ENCODE measurements at places on chromosomes 11 and 22.
A peak's percentile ranks its signal among the peaks of the same experiment; 100 is the strongest.

GRCh38 chr11:227824-228379 lies 8.2 kb downstream of the SIRT3 start:
- DNase-seq: no peak

GRCh38 chr11:57480409-57481137 lies 20.2 kb downstream of the RTN4RL2 start:
- DNase-seq: peak; percentile 41

DNA sequence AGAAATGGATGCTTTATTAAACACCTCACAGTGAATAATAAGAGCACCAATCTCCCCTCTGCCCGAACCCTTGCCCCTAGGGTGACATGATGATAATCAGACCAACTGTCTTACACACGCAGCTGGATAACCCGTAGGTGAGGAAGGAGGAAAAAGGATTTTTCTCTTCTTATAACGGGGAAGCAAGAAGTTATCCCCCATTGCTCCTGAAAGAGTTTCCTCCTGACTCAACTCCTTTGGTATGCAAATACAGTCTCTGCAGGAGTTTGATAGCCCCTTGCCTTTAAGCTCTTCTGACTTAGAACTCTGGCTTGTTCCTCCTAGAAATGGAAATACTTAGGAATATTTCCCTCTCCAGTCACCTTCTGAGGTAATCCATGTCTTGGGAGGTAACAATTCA lies 455.8 kb downstream of the TMEM135 start:
- no peak for DNase-seq

GRCh38 chr22:43344520-43344787 lies 1.3 kb upstream of the SCUBE1 start:
- no peak for DNase-seq

DNA sequence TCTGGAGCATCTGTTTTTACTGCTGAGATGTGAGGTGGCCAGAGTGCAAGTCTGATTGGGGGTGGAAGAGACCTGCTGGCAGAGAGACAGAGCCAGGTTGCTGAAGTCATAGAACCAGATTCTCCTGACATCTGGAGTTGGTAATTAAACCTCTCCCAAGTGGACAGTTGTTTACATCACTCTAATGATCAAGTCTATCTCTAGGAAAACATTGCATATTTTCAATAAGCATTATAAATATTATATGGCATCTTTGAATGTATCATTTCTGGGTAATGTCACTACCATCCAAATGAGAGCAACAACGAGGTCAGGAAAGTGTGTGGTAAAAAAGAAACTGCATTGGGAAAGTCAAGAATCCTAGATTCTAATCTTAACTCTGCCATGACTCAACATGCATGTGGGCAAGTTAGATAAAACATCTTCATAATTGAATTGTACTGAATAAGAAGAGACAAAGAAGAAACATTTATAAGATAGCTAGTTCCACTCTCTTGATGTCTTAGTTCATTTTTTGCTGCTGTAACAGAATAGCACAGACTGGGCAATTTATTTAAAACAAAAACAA lies 351.2 kb upstream of the API5 start:
- no peak for DNase-seq

- DNase-seq: no peak
Measured at GRCh38 chr11:27309046-27309445, 54.0 kb downstream of the CCDC34 start.

GRCh38 chr11:118783724-118784495 lies 7.1 kb downstream of the DDX6 start:
- DNase-seq: no peak

DNA sequence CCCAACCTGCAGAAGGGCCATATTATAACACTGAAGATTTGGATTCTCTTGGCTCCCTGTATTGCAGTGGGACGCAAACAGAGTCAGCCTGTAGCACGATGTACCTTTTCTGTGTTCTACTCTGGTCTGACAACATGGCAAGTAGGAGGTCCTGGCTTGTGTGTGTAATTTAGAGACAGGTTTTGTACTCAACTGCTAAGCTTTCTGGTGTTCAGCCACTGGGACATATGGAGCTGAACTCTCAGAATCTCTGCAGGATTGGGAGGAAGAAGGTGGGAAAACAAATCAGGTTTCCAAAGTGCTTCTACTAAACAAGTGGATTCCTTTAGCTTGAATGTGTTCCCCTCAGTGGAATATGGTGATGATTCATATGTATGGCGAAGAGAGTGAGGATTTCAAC lies 192.5 kb upstream of the MTMR2 start:
- DNase-seq: no peak

- DNase-seq: no peak
Measured at GRCh38 chr11:94557421-94557820, 9.7 kb upstream of the PIWIL4 start.

GRCh38 chr11:111634981-111635705 lies 32.9 kb downstream of the SIK2 start:
- no peak for DNase-seq

DNA sequence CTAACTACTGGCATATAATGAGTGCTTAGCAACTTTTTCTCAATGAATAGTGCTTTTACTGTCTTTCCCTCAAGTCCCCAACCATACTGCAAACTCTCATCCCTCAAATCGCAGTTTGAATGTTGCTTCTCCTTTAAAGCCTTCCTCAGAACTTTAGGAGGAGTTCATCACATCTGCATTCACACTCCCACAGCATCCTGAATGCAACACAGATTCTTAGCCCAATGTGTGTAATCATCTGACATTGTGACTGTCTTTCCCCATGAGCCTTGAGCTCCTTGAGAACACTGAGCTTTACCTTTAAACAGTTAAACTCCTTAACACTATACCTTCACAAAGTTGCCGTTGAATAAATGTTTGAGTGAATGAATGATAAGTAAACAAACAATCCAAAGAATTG lies 81.7 kb upstream of the FAM181B start:
- DNase-seq: no peak

GRCh38 chr11:108909041-108909440 lies 244.2 kb downstream of the DDX10 start:
- no peak for DNase-seq

DNA sequence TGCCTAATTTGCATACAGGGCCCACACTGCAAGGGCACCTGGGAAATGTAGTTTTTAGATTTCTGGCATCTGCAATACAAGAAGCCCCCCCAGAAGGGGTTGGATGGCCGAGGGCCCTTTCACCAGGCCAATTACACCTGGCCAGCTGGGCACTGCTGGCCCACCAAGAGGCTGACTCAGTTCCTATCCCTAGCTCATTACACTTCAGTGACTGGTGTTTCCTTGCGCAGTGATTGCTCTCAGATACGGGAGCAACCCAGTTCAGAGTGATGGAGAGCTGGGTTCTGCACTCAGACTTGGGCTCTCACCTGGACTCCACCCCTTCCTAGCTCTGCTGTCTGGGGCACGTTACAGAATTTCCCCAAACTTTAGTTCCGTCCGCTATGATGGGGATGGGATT lies 81.1 kb upstream of the SHANK2 start:
- no peak for DNase-seq

DNA sequence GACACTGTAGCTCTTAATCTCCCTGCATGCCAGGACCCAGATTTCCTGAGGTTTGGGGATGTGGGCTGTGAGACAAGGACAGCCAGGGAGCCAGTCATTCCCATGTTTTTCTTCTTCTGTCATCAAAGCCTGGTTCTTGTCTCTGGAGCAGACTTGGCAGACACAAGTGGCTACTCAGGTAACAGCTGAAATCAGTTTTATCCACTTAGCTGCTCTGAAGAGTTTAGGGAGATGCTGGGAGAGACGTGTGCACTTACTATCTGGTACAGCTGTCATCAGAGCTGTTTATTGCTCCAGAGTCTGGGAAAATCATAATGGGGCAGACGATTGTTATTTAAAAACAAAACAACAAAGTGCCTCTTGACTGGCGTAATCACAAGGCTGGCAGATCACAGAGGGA lies 56.6 kb downstream of the CSNK2A3 start:
- no peak for DNase-seq

DNA sequence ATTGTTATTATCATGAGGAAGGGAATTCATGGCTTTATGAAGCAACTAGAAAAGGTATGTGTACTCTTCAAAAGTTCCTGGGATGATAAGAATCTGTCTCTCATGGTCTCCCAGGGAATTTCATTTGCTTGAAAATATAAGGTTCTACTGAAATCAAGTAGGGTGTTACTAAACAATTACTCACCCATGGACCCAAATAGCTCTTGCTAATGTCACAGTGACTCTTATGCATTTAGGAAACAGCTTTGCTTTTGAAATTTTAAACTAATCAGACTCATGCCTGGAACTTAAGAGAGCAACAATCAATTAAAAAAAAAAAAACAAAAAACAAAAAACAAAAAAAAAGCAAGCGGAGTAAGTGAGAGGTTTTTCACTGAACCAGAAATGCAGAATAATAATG lies 1546.3 kb upstream of the TENM4 start:
- no peak for DNase-seq

DNA sequence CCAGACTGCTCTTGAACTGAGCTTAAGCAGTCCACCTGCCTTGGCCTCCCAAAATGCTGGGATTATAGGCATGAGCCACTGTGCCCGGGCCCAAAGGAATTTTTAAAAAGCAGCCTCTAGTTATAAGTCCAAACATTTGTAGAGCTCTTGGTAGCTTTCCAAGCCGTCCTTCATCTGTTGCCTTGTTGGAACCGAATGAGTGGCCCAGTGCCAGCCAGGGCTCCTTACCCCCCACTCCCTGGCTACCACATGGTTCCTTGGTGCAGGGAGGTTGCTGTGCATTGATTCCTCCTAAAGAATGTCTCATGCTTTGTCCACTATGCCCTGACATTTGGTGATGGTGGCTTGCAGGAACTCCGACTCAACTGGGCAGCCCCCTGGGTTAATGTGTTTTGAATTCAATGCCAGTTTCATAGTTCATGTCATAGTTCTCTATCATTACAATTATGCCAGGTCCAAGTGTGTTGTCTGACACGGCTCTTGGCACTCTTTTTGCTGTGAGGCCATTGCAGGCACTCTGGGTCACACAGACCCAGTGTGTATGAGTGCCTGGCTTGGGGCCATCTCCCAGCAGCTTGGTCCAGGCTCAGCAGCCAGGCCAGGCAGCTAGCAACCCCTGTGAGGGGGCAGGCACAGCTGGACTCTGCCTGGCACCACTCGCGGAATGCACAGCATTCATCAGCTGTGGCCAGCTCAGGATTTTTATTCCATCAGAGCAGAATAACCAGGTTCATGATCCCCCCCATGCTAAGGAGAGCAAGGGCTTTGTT lies 13.3 kb upstream of the MICALL1 start:
- no peak for DNase-seq

DNA sequence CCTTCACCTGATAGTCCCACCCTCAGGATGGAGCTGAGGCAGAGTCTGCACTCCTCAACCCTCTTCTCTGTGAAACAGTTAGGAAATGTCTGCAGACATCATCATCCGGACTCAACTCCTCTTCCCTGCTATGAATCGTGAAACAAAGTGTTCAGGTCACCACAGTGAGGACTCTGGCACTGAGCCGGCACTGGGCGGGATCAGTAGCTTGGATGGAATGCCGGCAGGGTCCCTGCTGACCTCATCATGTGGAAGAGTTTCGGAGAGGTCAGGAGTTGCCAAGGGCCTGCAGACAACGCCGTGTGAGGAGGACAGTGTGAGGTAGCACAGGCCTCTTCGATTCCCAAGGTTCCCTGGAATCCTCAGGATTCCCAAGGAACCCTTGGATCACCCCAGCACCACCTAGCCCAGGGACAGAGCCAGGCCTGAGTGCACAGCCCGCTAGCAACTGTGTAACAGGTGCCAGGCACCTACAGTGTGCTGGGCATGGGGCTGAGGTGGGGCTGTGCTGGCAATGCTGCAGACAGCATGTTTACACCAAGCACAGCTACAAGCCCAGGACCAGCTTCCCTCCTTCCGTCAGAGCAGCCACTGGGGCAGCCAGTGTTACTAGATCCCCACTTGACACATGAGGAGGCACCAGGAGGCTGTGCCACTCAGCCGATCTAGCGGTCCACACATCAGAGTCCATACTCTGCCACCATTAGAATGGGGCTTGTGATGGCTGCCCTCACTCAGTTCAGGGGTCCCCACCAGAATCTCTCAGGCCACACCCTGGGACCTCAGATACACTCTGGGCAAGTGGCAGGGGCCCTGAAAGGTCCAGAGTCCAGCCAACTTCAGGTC lies 693 bp upstream of the LINC01488 start:
- no peak for DNase-seq

DNA sequence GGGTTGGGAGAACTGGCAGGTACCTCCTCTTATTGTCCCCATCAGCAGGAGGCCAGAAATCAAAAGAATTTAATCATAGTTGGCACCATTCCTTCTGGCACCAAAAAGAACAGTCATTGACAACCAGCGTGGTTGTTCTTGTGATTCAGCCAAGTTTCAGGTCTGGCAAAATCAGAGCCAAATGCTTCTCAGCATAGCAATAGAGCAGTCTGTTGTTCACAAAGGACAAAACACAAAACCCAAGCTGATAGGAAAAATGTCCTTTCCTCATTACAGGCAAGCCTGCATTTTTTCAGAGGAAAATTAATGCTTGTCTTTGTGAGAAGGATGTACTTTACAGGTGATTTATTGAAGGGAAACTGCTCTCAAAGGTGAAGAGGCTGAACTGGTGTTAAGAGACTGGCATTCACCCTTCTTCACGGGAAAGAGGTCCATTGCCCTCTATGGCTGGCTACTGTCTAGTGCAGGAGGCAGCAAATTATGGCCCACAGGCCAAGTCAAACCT lies 241.8 kb upstream of the ARHGAP42 start:
- DNase-seq: no peak

DNA sequence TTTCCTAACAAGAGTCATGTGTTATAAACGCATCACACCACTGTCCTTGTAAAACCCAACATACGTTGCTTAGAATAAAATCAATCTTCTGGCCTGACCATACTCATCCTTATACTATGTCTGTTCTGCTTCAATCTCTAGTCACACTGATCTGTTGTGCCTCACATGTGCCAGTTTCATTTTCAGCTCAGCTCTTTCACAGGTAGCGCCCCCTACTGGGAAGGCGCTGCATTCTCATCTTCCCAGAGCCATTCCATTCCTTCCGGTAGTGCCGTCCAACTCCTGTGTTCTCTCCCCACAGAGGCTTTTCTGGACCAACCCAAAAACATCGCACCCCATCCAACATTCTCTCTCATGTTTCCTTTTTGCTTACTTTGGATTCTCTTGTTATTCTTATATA lies 22.2 kb downstream of the CASP5 start:
- DNase-seq: no peak

DNA sequence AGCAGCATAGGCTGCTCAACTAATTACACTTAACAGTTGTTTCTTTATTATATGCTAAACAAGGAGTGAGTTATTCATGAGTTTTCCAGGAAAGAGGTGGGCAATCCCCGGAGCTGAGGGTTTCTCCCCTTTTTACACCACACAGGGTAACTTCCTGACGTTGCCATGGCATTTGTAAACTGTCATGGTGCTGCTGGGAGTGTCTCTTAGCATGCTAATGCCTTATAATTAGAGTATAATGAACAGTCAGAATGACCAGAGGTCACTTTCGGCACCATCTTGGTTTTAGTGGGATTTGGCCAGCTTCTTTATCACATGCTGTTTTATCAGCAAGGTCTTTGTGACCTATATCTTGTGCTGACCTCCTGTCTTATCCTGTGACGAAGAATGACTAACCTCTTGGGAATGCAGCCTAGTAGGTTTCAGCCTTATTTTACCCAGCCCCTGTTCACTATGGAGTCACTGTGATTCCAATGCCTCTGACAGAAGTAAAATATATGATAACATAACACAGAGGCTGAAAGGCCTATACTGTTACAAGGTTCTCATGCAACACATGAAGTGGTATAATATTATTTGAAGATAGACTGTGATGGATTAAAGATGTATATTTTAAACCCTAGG lies 41.3 kb upstream of the RDX start:
- DNase-seq: no peak

- DNase-seq: no peak
Measured at GRCh38 chr11:130426837-130427341, 1.5 kb downstream of the ADAMTS8 start.

GRCh38 chr11:122733318-122733717 lies 77.8 kb downstream of the UBASH3B start:
- no peak for DNase-seq

All from NCI-H1930 (cell line).